ENCODE measurements at places on chromosomes 13 and 19.
A peak's percentile ranks its signal among the peaks of the same experiment; 100 is the strongest.

- no peak for DNase-seq
Measured at GRCh38 chr13:38415233-38415632, 65.6 kb downstream of the UFM1 start.

- DNase-seq, result no peak
Measured at GRCh38 chr13:40569024-40569350, 97.5 kb downstream of the FOXO1 start.

GRCh38 chr13:80386002-80386401 lies 45.1 kb upstream of the SPRY2 start:
- no peak for DNase-seq

DNA sequence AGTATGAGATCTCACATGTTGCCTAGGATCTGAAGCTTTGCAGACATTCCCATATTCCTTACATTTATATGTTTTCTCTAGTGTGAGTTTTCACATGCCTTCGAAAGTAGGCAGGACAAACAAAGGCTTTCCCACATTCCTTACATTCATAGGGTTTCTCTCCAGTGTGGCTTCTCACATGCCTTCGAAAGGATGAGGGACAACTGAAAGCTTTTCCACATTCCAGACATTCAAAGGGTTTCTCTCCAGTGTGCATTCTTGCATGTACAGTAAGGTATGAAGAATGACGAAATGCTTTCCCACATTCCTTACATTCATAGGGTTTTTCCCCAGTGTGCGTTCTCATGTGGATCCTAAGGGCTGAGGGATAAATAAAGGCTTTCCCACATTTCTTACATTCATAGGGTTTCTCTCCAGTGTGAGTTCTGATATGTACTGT lies 14.2 kb downstream of the ZNF699 start:
- no peak for DNase-seq

GRCh38 chr19:40282209-40282580 lies 3.0 kb downstream of the AKT2 start:
- DNase-seq, result no peak

GRCh38 chr13:51557438-51557837 lies 26.8 kb upstream of the WDFY2 start:
- DNase-seq, result no peak

GRCh38 chr19:47267350-47267759 lies 7.3 kb upstream of the INAFM1 start:
- DNase-seq, result no peak

DNA sequence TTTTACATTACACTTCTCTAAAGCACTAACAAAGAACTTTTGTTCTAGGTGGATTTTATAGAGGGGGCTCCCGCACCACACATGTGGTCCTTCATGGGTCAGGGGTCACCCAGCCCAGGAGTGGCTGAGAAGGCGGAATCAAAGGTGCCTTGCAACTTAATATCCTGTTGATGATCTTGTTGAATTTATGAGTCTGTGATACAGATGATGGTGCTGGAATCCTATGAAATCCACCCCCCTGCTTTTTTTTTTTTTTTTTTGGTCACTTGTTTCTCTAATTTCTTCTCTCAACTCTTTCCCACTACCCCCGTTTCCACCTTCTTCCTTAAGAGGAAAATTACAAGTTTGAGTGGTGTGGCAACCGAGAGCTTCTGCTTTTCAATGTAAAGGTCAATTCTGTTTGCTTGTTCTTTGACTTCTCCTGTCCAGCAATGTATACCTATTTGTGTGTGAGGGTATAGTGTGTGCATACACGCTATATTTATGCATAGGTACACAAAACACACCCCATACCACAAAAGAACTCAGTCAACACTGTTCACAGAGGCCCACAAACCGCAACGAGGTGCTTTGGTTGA lies 4.2 kb upstream of the ZIC2 start:
- DNase-seq, result no peak

DNA sequence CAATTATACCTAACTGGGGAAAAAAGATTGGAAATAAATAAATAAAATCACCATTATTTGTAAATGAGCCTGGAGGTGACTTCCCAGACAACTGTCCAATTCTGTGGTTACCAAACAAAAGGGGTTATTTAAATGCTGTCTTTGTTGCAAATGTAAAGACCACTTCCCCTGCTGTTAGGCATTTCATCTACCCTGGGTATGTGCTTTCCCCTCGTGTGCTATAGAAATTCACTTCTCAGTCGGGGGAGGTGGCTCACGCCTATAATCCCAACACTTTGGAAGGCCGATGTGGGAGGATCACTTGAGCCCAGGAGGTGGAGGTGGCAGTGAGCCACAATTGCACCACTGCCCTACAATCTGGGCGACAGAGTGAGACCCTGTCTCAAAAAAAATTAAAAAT lies 101.9 kb upstream of the AKAP11 start:
- no peak for DNase-seq

GRCh38 chr13:33543089-33543459 lies 257.5 kb upstream of the STARD13 start:
- DNase-seq, result no peak

GRCh38 chr19:55305983-55306562 lies 19.1 kb downstream of the TMEM150B start:
- no peak for DNase-seq

GRCh38 chr13:84433024-84433423 lies 550.8 kb upstream of the SLITRK1 start:
- no peak for DNase-seq

DNA sequence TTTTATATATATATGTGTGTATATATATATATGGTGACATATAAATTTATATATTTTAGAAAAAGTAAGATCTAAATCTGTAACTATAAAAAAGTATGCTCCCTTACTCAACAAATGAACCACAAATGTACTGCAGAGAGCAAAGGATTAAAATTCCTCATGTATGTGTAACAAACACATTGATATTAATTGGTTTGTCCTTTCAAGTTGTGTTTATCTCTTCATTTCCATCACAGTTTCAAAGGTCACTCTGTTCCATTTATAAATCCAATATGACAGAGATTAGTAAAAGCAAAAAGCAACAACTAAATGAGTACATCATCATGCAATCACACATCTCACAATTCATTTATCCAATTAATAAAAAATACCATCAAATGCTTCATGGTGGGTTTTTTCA lies 247.9 kb downstream of the DACH1 start:
- no peak for DNase-seq

GRCh38 chr13:47087841-47088240 lies 191.0 kb upstream of the HTR2A start:
- no peak for DNase-seq

DNA sequence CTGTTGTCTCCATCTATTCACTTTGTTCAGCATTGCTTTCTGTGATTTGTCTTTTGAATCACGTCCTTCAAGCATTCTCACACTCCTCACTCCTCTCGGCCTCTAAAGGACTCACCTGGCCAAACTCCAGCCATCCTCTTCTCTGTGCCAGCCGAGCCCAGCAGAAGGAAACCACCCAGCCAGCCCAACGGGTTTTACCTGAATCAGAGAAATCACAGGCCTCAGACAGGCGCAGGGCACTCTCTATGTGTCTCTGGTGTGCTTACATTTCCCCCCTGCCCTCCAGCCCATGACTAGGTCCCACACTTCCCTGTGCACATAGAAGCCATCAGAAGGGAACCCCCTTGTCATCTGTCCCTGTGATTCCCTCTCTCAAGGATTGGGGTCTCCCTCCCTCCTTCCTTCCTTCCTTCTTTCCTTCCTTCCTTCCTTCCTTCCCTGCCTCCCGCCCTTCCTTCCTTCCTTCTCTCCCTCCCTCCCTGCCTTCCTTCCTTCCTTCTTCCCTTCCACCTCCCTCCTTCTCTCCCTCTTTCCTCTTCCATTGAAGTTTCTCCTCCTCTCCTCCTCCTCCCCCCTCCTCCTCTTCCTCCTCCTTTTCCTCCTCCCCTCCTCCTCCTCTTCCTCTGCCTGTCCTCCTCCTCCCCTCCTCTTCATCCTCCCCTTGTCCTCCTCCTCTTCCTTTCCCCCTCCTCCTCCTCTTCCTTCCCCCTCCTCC lies 8.8 kb upstream of the ZNF541 start:
- no peak for DNase-seq

GRCh38 chr13:26914624-26915023 lies 154.0 kb upstream of the GPR12 start:
- no peak for DNase-seq

- no peak for DNase-seq
Measured at GRCh38 chr13:102208347-102208746, 193.5 kb downstream of the FGF14 start.

DNA sequence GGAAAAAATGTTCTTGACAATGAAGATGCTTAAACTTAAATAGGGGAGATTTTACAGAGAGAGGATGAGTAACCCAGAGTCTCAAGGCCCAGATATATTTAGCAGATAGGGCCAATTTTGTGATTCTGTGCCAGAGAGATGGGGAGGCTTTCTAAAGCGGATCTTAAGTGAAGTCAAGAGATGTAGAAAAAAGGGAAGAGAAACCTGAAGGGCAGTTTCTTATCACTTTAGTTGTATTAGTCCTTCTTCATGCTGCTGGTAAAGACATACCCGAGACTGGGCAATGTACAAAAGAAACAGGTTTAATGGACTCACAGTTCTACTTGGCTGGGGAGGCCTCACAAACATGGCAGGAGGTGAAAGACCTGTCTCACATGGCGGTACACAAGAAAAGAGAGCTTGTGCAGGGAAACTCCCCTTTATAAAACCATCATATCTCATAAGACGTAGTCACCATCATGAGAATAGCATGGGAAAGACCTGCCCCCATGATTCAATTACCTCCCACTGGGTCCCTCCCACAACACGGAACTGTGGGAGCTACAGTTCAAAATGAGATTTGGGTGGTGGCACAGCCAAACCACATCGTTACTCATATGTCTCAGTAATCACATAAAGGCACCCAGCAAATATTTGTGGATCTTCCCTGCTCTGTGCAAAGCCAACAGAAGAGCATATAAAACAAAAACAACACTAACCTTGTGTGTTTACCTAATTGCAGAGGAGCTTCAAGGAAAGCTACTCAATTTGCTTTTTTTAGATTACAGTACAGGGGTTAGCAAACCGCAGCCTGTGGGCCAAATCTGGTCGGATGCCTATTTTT lies 102.6 kb upstream of the MYCBP2 start:
- no peak for DNase-seq

GRCh38 chr13:77028202-77028601 lies 1.2 kb upstream of the FBXL3 start:
- DNase-seq, result no peak

DNA sequence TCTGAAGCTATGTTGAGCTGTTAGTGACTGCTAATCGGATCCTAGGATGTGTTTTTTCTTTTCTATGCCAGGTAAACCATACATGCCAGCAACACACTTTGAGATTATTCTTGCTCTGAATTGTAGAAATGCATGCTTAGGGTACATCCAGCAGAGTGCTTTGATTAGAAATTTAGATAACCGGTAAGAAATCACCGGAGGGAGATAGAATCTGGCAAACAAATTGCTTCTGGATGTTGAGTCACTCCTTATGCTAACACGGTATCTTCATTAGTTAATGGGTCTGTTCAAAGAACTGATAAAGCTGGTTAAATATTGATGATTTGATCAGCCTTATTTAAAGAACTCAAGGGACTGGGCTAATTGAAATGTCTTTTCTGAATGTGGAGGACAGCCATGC lies 85.1 kb upstream of the SIAH3 start:
- DNase-seq, result no peak

DNA sequence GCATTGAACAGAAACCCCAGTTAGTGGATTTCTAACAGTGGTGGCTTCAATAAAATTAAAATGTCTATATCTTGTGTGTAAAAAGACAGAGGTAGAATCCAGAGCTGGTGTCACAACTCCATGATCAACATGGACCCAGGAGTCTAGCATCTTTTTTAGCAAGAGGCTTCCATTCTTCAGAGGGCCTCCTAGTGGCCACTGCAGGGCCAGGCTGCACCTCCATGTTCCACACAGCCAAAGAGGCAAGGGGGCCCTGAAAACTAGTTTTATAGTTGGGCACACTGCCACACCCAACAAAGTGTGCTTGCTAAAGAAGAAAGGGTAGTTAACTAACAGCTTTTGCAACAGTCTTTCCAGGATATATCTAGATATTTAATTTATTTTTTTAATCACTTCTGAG lies 12.9 kb downstream of the N4BP2L1 start:
- no peak for DNase-seq

- no peak for DNase-seq
Measured at GRCh38 chr13:20969182-20969581, 66.6 kb upstream of the XPO4 start.

DNA sequence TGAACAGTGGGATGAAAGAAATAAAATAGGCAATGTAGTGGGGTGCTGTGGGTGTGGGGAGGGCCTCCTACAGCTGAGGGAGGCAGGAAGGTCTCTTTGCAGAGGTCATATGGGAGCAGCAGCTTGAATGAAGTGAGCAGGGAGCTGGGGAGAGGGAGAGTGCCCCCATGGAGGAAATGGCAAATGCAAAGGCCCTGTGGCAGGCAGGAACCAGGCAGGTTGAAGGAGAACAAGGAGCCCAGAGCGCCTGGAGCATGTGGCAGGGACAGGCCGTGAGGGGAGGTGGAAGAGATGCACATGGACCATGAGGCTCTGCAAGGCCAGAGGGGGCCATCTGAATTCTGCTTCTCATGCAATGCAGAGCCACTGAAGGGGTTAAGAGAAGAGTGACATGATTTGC lies 191.8 kb downstream of the URI1 start:
- no peak for DNase-seq

GRCh38 chr19:8460516-8461298 lies 15.9 kb downstream of the HNRNPM start:
- DNase-seq, result no peak

DNA sequence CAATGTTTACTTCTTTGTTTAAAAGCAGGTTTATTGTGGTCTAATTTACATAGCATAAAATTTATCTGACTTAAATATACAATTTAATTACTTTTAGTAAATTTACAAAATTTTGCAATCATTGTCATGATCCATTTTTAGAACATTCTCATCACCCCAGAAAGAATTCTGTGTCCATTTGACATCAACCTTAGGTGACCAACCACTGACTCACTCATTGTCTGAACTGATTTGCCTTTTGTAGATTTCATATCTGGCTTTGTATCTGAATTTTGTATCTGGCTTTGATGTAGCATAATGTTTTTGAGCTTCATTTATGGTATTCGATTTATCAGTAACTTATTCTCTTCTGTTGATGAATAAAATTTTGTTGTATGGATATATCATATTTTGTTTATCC lies 40.4 kb downstream of the EDNRB start:
- no peak for DNase-seq

GRCh38 chr13:42017264-42017663 lies 31.2 kb upstream of the DGKH start:
- DNase-seq, result no peak

GRCh38 chr13:97574926-97575325 lies 141.0 kb downstream of the RAP2A start:
- DNase-seq, result no peak

- DNase-seq, result peak; percentile 59
Measured at GRCh38 chr13:112066624-112067004, 335 bp upstream of the SOX1 start.

All from NCI-H1436 treated with DMSO at 0.1 percent for 48 hours (cell line).